ENCODE measurements at places on chromosomes 2 and 18.

- no peak for DNase-seq
Observed at GRCh38 chr2:158556124-158556523, 99.4 kb downstream of the PKP4 start.

GRCh38 chr2:55705027-55705653, 11.5 kb upstream of the PNPT1 start:
- DNase-seq: no peak

GRCh38 chr2:207072571-207072970, 93.2 kb downstream of the KLF7 start:
- DNase-seq: no peak

DNA sequence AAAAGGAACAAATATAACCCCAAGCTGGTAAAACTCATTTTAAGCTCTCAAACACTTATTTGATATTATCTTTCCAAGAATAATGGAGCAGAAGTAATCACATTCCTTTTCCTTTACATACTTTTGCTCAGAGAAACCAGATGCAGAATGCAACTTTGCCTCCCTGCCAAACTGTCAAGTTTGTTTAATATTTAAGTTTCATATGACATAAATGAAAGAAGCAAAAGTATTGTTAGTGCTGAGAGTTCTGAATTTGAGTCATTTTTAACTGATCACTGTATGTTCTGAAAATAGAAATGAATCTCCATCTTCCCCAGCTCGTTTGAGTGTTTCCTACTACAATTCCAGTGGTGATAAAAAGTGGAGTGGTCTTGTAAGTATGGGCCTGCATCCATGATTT, 423.4 kb downstream of the PID1 start:
- no peak for DNase-seq

DNA sequence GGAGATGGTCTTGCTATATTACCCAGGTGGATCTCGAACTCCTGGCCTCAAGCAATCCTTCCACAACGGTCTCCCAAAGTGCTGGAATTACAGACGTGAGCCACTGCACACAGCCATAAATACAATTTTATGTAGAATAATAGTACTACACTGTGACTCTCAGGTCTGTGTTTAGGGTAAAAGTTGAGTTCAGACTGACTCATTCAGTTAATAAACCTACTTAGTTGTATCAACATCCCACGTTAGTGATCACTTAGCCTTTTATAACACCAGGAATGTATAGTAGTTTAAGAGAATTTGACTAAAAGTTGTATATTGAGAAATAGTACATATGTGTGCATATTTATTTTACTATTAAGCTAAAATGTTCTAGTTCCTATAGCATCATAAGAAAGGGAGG, 237.5 kb downstream of the PHLPP1 start:
- DNase-seq: no peak

- DNase-seq: no peak
Observed at GRCh38 chr2:45141883-45142866, 132.9 kb upstream of the SIX2 start.

- no peak for DNase-seq
Observed at GRCh38 chr2:184598002-184598315, 370 bp upstream of the ZNF804A start.

DNA sequence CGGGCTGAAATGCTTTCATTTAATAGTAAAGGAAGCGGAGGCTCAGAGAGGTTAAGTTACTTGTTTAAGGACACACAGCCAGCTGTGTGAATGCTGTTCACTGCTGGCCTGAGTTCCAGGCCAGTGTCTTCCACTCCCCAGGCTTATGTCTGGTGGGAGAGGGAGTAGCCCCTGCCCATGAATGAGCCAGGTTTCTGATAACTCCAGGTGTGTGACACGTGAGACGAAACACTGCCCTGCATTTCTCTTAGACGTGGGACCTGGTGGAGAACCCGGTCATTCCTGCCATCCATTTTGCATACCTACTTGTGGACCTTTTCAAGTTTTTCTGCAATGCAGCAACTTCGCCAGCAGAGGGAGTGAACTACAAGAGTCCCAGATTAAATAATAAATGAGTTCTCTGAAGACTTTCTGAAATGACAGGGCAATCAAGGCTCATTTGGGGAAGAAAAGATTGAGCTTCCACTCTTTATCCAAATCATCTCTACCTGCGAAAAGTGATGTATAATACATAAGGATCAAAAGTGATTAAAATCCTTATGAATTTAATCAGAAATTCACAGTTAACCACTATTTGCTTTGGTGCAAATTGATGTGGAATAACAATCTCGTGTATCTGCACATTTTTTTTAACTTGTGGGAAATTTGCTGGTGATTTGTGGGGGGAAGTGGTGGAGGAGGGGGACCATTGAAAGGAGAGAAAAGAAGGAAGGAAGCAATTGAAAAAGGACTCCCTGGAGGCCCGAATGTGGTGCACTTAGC, 79.4 kb upstream of the ASB18 start:
- DNase-seq: peak; percentile 36

- DNase-seq: no peak
Observed at GRCh38 chr18:76562286-76563122, 67.5 kb upstream of the ZNF516 start.

GRCh38 chr2:241110089-241110606, 8.1 kb upstream of the MTERF4 start:
- no peak for DNase-seq

GRCh38 chr2:237016121-237016915, 69.4 kb upstream of the COPS8 start:
- no peak for DNase-seq

GRCh38 chr2:236730393-236730792, 160.8 kb downstream of the ACKR3 start:
- DNase-seq: no peak

DNA sequence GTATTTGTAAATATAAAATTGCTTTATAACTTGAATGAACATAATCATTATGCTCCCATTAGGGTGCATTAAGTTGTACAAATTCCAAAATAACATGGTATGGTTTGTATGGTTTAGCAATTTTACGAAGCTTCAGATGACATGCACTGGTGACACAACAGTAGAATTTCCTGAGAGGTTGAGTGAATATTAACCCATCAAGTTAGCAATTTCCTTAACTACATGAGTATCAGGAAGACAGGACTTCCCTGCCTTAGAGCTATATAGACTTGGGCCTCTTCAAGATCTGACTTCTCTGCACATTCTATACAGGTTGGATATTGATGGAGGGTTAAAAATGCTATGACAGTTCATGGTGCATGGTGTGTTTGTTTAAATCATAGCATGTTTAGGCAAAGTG, 60.2 kb downstream of the ZC3H6 start:
- DNase-seq: no peak

- DNase-seq: no peak
Observed at GRCh38 chr2:102755284-102755683, 6.5 kb upstream of the TMEM182 start.

DNA sequence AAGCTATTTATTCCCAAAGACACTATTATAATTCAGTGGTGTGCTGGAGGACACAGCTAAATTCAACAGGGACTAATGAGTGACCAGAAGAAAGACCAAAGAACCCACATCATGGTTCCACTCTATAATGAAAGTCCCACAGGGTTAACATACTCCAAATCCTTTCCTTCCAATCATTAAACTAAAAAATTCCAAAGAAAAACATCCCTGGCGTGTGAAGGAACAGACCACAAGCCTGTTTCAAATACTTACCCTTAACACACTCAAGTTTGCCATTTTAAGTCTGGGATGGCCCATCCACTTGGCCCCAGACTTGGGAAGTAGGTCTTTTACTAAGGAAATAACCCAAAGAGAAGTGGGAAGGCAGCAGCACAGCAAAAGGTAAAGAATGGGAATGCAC, 150.1 kb upstream of the CCDC150 start:
- DNase-seq: no peak

DNA sequence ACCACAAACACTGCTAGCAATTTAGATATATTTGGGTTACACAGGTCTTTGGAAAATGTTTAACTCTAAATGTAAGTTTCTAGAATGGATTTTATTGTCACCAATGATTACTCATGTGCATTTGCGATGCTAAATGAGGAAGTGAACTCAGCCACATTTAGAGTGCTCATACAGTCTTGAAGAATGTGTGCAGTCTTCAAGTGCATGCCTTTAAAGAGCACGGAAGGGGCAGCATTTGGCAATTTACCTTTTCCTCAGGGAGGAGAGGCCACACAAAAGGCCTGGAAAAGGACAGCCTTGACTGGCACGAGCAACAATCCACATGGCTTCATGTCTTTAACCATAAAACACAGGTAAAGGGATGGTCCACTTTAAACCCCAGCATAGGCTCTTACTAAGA, 78.5 kb upstream of the STK17B start:
- no peak for DNase-seq

GRCh38 chr2:14632133-14632936, at the start of gene LRATD1:
TSS of gene LRATD1 (plus strand) at chr2:14632717. CDS start at chr2:14633980, 1,263 bp downstream.
- DNase-seq: no peak

DNA sequence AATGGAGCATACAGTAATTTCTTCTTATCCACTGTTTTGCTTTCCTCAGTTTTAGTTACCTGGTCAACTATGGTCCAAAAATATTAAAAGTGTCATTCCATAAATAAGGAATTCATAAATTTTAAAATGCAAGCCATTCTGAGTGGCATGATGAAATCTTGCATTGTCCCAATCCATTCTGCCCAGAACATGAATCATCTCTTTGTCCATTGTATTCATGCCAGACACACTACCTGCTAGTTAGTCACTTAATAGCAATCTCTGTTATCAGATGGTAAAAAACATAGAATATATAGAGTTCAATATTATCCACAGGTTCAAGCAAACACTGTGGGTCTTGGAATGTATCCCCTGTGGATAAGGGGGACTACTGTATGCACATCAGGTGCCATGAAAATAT, 872.2 kb upstream of the NXPH2 start:
- DNase-seq: no peak

- no peak for DNase-seq
Observed at GRCh38 chr2:128236491-128237035, 82.1 kb downstream of the HS6ST1 start.

DNA sequence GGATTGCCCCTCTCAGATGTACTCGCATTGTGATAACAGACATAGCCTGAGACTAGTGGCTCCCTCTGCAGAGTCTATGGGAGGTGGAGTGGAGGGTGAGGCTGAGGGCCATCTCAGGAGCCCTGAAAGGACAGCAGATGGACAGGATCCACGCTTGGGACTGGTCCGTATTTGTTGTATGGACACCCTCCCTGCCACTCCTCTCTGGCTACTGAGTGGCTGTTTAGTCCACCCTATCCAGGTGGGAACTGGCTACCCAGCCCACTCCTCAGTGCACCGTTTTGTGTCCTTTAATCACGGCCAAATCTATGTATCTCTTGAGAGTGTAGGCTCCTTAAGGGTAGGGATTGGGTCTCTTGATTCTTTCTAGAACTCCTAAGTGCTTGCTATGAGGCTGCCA, 4.5 kb upstream of the GLI2 start:
- no peak for DNase-seq

DNA sequence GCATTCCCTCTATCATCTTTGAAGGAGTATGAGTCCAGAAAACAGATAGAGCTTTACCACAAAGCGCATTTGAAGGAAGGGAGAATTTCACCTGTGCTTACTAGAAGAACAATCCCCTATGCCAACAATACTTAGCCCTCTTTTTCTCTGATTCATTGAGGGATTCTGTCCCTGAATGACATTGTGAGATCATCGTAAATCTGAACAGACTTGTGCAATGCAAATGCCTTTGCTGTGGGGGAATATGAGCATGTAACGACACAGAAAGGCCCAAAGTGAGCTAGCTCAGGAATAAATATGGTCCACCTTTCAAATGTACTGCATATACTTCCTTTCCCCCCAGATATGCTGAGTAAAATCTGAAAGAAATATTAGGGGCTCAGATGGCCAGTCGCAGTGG, 67.6 kb downstream of the SCN1A start:
- DNase-seq: no peak

- no peak for DNase-seq
Observed at GRCh38 chr18:58313491-58314032, 269.5 kb downstream of the NEDD4L start.

- DNase-seq: no peak
Observed at GRCh38 chr2:205755923-205756322, 73.6 kb downstream of the NRP2 start.

DNA sequence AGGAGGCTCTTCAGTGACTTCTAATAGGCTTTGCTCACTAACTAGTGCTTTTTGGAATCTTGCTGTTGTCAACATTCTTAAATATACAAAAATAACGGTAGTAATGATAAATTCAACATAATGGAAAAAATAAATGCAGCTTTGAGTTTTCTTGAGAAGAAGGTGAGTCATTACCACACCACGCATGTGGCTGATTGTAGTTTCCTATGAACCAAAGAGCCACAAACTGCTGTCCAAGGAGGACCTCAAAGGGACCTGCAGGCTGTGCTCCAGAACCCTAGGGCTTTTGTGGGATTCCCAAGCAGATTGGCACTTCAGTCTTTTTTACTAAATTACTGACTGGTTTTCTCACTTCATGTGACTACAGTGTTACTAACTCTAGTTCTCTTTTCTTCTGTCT, 66.7 kb downstream of the TPGS2 start:
- DNase-seq: peak; percentile 45

- no peak for DNase-seq
Observed at GRCh38 chr18:56458770-56459712, 179.4 kb downstream of the TXNL1 start.

DNA sequence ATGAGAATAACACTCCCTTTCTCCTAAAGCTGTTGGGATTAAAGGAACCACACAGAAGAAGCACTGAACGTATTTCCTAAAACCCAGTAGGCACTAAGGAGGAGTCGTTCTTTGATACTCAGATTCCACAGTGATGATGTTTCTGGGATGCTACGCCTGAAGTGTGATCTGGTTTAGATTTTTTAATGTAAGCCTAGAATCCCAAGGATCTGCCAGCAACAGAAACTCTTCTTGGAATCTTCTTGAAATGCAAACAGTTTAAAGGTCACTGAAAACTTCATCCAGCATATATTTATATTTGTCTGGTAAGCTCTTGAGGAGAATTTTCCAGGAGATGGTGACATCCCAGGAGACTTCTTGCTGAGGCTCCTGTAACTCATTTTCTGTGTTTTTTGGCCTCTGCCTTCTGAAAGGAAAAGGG, 247.6 kb upstream of the TRIB2 start:
- DNase-seq: no peak
